ENCODE measurements at places on chromosomes 5 and 9.

GRCh38 chr9:20693068-20693467 lies 9.0 kb downstream of the FOCAD start:
- no peak for DNase-seq

- DNase-seq: peak; percentile 30
Observed at GRCh38 chr9:89661391-89661949, 56.7 kb downstream of the GADD45G start.

DNA sequence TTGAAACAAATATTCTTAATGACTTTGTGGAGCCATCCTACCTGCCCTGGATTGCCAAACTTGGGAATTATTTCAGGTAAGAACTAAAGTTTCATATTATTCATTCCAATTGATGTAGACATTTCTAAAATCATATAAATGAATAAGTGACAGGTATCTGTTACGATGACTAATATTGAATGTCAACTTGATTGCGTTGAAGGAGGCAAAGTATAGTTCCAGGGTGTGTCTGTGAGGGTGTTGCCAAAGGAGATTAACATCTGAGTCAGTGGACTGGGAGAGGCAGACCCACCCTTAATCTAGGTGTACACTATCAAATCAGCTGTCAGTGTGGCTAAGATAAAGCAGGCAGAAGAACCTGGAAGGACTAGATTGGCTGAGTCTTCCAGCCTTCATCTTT lies 1688.4 kb upstream of the CDH9 start:
- DNase-seq: no peak

- DNase-seq: no peak
Observed at GRCh38 chr5:36481454-36482120, 124.8 kb upstream of the SLC1A3 start.

GRCh38 chr9:136244122-136244968 lies 1.3 kb downstream of the QSOX2 start:
- no peak for DNase-seq

- DNase-seq: no peak
Observed at GRCh38 chr9:75176037-75176436, 87.7 kb downstream of the OSTF1 start.

DNA sequence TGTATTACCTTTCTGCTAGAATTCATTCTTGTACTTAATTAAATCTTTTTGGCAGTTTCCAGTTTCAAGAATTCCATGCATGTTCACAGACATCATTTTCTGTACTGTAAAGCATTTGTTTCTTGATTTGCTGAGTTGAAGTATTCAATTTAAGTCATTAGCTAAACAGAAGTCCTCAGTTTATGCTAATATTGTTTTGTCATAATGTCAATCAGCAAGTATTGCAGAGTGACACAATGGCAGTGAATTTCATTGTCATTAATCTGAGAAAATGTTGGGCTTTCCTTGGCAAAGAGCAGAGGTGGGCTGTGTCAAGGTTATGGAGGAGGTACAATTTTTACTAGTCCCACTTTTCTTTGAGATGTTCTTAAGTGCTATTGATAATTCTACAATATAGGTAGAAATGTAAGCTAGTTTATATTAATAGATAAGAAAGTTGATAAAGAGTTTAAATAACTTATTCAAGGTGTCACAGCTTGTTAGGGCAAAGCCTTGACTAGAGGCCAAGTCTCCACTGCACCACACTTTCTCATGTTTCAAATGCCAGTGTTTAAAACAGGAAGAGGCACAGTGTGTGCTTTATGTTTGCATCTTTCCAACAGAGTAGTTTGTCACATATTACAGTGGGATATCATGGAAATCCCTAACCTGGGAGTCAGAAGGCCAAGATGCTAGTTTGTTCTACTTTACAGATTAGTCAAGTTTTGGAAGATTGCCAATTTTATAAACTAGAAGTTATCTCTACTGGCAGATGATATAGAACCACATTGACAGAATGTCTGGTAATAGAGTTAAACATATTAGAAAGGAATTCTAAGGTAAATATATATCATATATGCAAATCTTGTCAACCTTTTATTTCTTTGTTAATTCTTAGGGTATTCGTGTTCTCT lies 56.3 kb downstream of the SLF1 start:
- DNase-seq: no peak

DNA sequence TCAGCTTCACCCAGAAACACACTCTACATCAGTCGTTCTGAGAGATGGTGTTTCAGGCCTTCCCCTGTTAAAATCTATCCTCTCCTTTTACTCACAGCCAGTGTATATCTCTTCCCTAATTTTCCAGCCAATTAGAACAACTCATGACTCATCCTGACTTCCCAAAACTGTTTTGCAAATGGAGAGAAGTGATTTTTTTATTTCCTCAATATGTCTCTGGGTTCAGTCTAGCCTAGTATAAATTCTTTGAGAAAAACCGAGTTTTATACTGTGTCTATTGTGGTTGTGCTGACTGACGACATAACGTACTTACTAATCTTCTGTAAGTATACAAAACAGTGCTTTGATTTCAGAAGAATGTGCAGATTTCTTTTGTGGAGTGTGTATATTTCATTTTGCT lies 28.4 kb upstream of the CAST start:
- no peak for DNase-seq

DNA sequence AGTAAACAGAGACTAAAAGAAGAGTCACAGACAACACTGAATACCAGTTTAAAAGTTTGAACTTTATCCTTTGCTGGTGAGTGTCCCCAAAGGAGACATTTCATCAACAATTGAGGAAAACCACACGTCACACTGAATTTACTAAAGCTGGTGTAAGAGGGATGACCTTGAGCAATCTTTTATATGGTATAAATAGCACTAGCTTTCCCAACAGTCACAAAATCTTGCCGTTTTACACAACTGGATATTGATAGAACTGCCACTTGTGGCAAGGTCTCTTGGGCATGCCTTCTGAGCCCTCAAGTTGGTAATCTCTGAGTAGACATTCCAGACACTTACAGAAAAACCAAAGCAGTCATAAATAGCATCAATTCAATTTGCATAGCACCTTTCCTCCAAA lies 311.5 kb upstream of the TARS1 start:
- no peak for DNase-seq

DNA sequence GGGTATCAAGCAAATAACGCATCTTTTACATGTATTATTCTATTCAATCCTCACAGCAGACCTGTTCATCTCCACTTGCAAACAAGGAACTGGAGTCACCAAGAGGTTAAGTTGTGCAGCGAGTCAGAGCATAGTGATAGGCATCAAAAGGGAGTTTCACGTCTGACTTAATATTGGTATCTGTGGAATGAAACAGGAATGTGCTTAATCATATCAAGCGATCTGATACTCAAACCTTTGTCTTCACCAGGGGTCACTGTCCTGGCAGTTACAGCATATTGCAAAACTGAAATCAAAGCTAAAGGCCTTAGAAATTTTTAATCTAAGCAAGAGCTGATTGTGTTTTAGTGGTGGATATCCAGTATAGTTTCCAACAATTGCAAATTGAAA lies 271.6 kb downstream of the PLK2 start:
- peak; percentile 80 for DNase-seq

GRCh38 chr9:137123468-137123837 lies 8.9 kb upstream of the DPP7 start:
- no peak for DNase-seq

- DNase-seq: peak; percentile 61
Observed at GRCh38 chr9:20599195-20599594, 23.1 kb downstream of the MLLT3 start.

GRCh38 chr5:90810211-90810610 lies 251.6 kb downstream of the ADGRV1 start:
- DNase-seq: no peak

- peak; percentile 15 for DNase-seq
Observed at GRCh38 chr9:79817438-79818004, 245.8 kb downstream of the TLE4 start.

DNA sequence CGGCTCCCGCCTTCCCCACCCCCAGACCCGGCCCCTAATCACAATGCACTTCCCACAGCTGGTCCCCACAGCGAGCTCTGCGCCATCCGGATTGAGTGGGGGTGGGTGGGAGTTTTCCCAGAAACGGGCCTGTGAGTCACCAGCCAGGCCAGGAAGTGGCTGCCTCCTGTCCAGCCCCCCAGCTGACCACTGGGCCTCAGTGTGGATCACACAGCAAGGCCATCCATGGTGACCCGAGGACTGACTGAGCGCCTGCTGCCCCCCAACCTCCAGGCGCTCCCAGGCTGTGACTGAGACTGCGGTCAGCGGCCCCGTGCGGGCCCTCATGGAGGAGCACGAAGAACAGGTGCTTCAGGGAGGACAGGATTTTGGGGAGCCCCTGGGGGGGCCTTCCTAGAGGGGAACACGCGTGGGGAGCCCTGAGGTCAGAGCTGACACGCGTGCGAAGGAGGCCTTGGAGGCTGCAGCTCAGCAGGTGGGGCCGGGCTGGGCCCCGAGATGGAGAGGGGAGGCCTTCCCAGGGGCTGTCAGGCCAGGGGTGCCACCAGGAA lies 48.3 kb upstream of the EGFL7 start:
- peak; percentile 58 for DNase-seq

- no peak for DNase-seq
Observed at GRCh38 chr5:77325921-77326541, 115.6 kb downstream of the PDE8B start.

GRCh38 chr5:142425286-142426065 lies 100.7 kb upstream of the SPRY4 start:
- peak; percentile 27 for DNase-seq

DNA sequence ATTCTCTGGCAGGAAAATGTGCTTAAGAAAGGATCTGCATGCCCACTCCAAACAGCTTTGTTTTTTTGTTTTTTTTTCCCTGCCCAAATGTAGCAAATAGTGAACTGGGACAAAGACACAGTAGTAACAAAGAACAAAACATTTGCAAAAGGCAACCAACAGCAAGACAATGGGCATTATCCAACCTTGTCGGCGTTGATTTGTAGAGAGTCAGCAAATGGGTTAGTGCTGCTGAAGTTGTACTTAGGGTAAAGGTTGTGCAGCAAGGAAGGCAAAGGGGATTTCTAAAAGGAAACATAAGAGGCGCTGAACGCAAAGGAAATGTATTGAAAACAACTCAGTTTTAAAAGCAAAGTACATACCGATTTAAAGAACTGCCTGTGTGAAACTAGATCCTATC lies 136.2 kb downstream of the MPDZ start:
- no peak for DNase-seq

DNA sequence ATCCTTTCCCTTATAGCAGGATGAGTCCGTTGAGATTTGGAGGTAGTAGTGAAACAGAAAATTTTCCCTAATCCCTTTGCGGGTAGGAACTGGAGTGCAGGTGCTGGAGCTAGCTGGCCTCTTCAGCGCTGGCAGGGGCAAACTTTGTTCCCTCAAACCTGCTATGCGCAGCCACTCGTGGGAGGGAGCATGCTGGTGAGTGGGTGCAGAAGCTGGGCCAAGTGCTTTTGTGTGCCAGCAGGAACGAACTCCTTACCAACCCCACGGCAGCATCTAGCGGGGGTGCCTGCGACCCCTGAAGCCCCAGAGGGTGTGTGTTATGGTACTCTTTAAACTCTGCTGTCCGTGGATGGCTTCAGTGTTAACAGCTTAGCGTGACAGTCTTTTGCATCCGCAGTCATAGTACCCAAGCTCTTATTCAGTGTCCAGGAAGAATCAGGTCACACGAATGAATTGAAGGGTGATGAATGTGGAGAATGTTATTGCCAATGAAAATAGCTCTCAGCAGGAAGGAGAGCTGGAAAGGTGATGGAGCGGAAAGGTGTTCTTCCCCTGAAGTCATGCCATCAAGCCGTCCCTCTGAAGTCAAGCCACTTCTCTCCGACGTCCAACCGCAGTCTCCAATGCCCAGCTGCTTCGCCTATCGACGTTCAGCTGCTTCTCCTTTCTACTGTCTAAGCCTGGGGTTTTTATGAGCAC lies 1445.1 kb upstream of the CDH9 start:
- DNase-seq: no peak

DNA sequence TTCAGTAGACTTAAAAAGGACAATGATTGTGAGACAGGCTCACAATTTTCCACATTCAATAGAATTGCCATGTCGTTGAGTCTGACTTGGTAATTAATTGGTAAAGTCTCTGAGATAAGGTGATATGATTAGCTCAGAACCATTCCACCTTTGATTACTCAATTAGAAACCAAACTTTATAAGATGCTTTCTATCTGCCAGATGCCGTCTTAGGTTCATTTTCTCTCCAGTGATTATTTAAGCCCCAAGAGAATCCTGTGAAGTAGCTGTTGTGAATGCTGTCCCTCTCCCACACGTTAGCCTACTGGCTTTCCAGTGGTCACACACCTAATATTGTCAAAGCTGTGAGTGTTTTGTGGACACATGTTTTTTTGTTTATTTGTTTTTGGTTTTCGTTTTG lies 528.9 kb upstream of the ZNF462 start:
- no peak for DNase-seq

DNA sequence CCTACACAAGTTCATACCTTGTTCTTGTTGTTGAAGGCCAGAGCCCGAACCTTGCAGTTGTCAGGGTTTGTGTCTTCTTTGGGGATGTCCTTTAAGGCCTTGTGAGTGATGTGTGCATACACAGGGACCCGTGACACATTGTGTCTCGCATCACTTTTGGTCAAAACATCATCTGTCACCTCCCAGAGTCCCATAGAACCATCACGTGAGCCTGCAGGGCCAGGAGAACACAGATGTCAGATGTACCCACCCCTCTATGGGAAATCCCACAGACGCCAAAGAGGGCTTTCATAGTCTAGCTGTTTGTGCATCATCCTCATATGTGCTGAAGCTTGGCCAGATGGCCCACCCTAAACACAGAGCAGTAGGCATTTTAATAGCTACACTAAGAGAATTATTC lies 28.2 kb downstream of the DCAF12 start:
- no peak for DNase-seq

DNA sequence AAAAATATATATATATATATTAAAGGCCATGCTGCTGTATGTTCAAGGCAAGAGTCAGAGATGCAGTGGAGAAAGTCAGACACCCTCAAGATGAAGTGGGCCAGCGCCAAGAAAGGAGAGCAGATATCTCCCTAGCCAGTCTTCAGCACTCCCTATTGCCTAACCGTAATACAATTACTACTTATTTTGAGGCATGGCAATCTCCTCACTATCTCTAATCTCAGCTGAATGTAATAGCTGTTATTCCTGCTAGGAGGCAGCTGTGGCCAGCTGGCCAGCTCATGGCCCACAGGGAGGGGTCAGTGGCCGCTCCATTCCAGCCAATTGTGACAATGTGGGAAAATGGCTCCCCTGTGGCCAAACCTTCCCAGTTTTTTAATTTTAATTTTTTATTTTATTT lies 87.5 kb upstream of the FBXW11 start:
- no peak for DNase-seq

- DNase-seq: no peak
Observed at GRCh38 chr5:180873615-180874520, 12.8 kb upstream of the ZFP62 start.

GRCh38 chr9:34027845-34028574 lies 20.7 kb downstream of the UBAP2 start:
- DNase-seq: no peak
